ENCODE measurements at places on chromosomes 12 and 14.

DNA sequence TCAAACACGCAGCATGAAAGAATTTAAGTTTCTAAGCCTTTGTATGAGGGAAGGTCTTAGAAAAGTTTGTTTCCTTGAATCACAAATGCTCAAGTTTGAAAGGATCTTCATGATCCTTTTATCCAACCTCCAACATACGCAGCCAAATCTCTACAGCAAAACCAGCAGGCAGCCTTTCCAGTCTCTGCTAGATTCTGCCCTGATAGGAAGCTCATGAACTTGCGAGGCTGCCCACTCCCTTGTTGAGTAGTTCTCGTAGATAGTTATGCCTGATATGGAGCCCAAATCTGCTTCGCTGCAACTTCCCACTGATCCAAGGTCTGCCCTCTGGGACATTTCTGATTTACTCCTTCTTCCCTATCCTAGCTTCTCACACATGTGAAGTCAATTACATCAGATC lies 272.9 kb downstream of the EGLN3 start:
- DNase-seq = no peak

- peak; percentile 72 for DNase-seq
Observed at GRCh38 chr12:121579981-121580868, 598 bp downstream of the KDM2B start.

- no peak for DNase-seq
Observed at GRCh38 chr12:32768518-32768917, 12.8 kb upstream of the YARS2 start.

GRCh38 chr14:91415794-91416743 lies 1.6 kb downstream of the CCDC88C start:
- DNase-seq = peak; percentile 72

DNA sequence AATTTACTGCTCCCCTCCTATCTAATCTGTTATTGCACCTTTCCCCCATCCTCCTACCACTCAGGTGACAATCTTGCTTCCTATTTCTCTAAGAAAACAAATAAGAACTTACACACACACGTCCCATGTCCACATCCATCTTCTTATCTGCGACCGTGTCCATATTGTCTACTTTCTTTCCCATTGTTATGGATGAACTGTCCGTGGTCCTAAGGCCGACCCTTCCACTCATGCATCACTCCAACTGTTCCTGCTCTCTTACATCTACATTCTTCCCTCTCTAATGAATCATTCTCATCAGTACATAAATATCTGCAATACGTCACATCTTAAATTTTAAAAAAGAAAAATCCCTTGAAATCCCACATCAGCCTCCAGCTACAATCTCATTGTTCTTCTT lies 30.0 kb downstream of the ZFYVE1 start:
- DNase-seq = no peak

GRCh38 chr14:74804219-74804825 lies 41.2 kb downstream of the YLPM1 start:
- peak; percentile 8 for DNase-seq

DNA sequence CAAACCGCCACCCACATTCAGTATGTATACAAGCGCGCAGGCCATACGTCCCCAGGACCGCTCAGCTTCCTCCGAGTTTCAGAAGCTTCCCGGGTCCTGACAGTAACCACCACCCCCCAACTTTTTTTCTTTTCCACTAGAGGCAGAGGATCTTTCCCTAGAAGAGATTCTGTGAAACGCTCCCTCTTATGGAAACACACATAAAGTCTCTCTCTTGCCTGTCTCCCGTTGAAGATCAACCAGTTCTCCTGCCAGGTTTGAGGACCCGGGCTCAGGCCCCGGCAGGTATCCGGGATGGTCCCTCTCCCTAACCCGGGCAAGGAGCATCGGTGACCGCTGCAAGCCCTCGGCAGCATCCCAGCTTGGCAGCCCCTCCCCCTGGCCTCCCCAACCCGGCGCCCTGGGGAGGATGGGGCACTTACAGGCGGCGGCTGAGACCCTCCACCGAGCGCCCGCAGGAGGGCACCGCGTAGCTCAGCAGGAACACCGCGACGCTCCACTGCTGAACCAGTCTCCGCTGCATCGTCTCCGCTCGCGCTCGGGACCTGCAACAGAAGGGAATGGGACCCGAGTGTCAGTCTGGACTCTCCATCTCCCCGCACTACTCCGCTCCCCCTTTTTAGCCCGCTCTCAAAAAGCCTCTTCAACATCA lies 3.4 kb downstream of the PTHLH start:
- no peak for DNase-seq

GRCh38 chr12:27530157-27530922 lies 6.3 kb downstream of the PPFIBP1 start:
- DNase-seq = no peak

DNA sequence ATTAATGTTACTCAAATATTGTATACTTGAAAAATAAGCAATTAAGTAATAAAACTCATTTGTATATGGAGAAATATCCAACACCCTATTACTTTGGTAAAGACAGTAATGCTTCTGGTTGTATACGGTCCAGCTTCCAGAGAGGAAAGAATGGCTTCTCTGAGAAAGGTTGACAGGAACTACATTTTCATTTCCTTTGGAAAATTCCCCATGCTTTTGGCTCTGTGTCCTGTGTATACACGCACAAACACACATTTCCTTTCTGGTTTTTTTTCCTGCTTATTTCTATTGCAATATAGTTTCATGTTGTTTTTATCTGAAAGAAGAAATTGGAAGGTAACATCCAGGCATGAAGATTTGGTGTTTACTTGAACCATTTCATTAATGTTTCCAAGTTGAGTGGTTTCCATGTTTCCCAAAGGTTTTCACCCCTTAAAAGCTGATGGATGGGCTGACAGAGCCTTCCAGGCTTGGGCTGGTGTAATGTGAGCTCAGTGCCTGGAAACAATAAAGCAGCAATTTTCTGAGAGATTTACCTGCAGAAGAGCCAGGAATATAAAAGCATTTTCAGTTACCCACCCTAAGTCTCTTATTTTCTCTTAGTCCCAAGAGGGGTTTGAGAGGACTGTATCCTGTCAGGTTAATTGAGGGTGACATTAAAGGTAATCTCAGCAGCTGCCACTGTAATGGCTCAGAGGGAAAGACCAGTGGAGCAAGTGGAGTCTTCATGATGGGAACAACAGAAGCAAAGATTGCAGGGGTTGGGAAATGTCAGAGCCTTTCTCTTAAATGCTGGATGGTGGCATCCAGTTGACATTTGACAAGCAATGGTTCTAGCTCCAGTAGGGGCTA lies 33.4 kb upstream of the TMTC1 start:
- DNase-seq = no peak

GRCh38 chr14:24843494-24843893 lies 206.5 kb downstream of the STXBP6 start:
- no peak for DNase-seq

- no peak for DNase-seq
Observed at GRCh38 chr12:10716704-10717315, 6.3 kb downstream of the YBX3 start.

GRCh38 chr14:35242599-35243311 lies 49.4 kb upstream of the PSMA6 start:
- no peak for DNase-seq

DNA sequence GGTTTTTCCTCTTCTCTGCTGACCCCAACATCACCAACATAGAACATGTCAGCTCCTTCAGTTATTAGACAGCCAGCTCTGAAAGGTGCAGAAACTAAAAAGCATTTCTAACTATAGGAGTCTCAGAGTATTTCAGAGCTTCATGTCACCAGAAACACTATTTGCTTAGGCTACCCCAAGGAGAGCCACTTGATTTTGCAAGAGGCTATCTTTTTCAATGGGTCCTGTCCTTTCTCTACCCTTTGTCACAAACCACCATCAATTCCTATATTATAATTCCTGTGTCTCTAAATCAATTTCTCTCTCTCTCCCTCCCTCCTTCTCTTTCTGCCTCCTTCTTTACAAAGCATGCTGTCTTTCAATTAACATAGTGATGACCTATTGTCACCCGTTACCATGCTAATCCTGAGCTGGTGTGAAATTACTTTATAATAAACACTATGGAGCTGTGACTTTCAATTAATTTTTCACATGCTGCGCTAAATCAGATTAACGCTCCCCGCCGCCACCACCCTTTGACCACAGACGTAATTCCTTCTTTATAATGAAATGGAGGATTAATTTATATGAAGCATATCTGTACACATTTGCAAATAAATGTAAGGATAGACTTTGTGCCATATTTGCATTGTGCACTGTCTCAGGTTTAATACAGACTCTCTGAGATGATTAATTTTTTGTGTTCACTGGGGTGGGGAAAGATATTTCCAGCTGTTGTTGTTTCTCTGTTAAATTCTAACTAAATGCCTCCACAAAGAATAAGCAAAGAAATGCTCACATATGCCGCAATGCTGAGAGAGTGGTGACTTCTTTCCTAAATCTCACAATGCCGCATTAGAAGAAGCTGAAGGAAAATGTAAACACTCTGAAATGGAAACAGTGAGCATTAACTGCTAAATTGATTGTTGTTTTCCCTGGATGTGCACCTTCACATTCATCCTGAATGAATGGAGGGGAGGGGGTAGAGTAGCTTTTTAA lies 418.6 kb downstream of the PDZRN4 start:
- no peak for DNase-seq

GRCh38 chr12:1995205-1995896 lies 8.9 kb downstream of the DCP1B start:
- no peak for DNase-seq

DNA sequence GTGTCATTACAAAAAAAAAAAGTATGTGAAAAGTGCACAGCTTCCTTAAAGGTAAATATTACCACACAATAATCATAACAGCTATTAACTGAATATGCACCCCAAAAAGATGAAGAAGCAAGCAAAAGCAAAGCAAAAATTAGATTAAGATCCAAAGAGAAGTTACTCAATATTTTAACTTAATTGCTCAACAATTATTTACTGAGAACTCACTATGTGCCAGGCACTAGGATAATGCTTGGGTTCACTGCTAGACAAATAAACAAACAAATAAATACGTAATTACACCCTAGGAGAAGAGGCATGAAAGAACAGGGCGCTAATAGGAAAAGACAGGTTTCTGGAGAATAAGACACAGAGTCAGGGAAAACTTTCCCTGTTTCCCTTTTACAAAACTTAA lies 33.4 kb downstream of the PPP1R12A start:
- no peak for DNase-seq

DNA sequence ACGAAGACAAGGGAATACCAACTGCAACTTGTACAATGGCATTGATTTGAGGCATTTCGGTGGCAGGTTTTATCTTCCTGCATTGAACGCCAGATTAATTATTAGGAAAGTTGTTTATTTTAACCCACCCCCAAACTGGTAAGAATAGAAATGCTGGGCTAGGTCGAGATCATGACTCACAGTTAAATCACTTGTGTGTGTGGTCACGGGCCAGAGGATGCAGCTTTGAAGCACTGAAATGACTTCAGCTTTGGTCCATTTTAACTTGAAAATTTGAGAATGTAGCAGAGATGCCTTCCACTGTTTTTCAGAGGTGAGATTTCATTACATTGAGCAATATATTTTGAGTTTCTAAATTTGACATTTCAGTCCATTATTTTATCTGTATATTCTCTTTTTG lies 23.6 kb upstream of the KCNH3 start:
- DNase-seq = no peak

DNA sequence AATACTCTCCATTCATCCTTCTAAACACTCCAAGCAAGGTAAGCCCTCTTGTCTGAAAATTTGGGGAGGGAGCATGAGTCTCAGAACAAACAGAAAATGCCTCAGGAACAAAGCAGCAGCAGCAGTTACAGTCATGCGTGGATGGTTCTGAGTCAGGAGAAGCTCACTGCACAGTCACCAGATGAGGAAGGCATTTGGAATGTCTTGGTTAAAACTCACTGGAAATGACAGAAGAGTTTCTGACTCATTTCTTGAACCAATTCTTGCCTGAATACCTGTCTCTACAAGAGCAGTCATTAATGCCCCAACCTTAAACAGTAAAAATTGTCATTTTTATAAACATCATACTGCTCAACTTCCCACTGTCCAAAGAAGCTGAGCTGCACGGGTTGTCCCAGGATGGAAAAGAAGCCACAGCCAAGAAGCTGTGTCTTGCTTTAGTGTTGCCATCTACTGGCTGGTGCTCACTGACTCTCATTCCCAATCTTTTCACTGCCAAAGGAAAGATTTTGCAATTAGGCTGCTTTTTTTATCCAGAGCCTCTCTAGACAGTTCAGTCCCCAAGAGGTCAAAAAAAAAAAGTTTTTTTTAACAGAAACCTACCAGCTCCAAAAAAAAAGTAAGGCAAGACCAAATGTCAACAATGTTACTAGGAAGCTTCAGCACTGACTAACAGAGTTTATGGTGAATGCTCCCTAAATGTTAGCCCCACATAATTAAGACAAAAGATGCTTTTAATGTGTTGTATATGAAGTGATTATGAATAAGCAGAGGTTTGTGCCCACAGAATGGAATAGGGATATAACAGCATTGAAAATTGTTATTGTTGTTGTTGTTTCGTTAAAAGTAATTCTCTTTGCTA lies 40.4 kb downstream of the KICS2 start:
- DNase-seq = no peak

GRCh38 chr12:117076410-117077372 lies 22.5 kb downstream of the TESC start:
- DNase-seq = no peak

DNA sequence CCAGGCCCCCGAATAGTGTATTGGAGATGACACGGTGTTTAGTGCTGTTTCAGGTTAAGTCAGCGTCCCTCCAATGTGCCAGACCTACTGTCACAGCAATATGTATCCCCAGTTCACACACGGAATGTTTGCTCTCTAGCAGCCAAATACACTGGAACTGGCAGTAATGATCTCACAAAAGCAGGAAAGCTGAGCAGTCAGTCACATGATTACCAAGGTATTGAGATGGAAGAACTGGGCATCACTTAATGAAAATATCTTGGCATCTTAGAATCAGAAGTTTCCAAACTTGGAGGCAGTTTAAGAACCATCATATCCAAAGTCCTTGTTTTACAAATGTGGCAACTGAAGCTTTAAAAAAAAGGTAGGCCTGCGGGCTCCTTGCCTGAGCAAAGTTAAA lies 23.3 kb downstream of the NINJ2 start:
- no peak for DNase-seq
